ENCODE measurements at places on chromosomes 2 and 18.

DNA sequence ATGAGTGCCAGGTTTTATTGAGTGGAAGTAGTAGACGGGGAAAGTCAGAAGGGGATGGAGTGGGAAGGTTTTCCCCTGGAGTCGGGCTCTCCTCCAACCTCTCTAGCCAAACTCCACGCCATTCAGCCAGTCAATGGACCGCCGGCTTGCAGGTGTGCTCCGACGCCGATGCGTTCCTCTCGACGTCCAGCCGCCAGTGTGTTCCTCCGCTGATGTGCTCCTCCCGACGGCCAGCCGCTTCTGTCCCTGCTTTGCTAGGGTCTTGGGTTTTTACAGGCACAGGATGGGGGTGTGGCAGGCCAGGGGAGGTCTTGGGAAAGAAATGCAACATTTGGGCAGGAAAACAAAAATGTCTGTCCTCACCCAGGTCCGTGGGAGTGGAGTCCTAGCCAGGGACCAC is 94.3 kb upstream of the TEX51 start:
- no peak for DNase-seq

- DNase-seq = no peak
Observed at GRCh38 chr2:43593254-43593653, 2.6 kb downstream of the THADA start.

DNA sequence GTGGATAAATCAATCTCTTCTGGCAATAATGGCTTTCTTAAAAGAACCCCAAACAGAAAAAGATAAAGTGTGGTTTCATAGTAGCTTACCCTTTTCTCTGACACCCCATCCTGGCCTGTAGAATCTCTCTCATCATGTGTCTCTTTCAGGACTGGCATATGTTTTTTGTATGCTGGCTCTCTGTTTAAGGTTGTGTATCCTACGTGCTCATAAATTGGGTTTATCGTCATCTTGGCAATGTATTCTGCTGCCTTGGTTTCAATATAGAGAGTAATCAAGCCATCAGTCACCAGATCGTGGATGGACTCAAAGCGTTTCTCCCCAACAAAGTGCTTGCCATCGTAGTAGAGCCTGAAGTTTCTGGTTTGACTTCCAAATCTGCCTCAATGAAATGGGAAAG is 113.5 kb upstream of the CHRNA1 start:
- no peak for DNase-seq

DNA sequence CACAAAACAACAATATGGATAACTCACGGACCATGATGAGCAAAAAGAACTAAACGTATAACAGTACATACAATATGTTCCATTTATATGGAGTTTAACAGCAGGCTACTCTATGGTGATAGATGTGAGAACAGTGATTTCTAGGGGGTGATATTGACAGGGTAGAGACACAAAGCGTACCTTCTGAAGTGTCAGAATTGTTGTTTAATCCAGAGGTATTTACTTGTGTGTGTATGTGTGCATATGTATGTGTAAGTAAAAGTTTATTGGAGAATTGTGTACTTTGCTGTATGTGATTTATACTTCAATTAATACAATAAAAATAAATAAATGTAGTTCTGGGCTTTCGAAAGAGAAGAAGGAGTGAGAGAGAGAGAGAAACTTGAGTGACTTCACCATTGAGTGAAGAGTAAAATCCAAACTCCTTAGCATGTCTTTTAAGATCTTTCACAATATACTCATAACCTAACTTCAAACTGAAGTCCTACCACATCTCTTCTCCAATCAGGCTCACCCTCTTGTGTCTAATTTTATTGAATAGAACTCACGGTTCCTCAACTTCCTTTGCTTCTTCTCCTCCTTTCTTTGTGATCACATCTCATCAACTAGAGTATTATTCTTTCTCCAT is 126.0 kb upstream of the KLF7 start:
- DNase-seq = no peak

- no peak for DNase-seq
Observed at GRCh38 chr2:120204022-120204405, 19.2 kb downstream of the TMEM185B start.

- DNase-seq = no peak
Observed at GRCh38 chr2:17355608-17356329, 162.5 kb downstream of the RAD51AP2 start.

DNA sequence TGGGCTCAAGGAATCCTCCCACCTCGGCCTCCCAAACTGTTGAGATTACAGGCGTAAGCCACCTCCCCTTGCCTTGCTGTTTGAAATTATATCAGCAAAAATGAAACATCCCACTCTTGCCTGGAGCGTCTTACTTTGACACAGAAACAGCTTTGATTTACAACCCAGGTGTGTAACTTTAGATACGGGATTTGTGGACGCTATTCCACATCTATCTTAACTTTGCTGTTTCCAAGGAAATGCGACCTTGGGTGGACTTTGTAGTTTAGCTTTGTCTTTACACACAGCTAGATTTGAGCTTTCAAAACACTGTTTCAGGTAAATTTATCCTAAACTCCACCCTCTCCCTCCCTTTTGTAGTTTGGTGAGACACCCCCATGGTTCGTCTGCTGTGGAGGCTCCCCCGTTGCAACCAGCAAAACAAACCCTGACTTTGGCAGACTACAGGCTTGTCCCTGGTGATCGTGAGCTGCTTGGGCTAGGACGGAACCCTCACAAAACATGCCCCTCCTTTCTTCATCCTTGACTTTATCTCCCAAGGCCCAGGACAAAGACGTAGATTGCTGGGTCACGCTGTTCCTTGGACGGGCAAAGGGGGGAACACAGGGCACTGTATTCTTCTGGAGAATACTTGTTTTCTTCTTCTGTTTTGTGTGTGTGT is 5.5 kb upstream of the MSH6 start:
- DNase-seq = no peak

DNA sequence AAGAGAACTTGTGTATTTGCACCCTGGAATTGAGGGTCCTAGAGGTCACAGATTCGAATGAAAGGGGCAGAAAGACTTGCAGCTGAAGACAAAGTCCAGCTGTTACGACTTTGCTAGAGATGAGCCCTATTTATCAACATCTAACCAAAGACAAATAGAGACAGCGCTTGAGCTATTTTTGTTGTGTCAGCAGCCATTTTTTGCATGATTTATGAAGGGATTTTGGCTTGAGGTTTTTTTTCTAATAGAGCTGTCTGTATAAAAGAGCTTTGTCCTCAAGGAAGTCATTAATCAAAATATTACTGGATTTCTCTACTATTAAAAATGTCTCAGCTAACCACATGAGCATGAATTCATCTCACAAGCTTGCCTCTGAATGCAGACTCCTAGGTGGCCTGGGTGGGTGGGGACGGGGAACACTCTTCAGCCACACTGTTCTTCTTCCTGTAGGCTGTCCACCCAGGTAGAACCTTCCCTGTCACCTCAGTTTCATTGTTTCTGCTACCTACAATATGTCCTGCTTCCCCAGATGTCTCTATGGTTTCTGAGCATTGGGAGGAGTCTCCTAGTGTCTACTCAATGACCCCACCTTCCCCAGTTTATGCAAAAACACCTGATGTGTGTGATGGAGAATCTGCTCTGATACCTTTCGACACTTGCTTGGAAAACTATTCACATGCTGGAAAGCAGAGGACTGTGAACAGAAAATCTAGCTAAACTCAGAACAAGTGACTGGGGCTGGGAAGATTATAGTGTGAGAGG is 7.2 kb upstream of the CD226 start:
- DNase-seq = no peak

DNA sequence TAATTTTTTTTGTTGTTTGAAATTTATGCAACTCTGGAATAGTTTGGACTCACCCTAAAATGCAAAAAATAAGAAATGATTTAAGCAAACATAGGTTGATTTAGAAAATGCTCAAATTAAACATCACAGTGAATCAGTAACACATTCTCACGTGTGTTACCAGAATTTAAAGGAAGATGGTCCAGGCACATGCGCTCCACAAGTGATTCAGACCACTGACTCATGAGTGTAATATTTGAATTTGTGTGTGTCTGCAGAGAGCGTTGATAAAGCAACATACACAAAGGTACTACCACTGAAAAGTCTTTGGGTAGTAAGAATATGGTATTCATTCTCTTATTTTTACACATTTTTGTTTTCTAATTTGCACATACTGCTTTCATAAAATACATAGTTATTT is 7.9 kb downstream of the SS18 start:
- DNase-seq = no peak

GRCh38 chr18:77147418-77147852 is 14.9 kb upstream of the MBP start:
- DNase-seq = no peak

DNA sequence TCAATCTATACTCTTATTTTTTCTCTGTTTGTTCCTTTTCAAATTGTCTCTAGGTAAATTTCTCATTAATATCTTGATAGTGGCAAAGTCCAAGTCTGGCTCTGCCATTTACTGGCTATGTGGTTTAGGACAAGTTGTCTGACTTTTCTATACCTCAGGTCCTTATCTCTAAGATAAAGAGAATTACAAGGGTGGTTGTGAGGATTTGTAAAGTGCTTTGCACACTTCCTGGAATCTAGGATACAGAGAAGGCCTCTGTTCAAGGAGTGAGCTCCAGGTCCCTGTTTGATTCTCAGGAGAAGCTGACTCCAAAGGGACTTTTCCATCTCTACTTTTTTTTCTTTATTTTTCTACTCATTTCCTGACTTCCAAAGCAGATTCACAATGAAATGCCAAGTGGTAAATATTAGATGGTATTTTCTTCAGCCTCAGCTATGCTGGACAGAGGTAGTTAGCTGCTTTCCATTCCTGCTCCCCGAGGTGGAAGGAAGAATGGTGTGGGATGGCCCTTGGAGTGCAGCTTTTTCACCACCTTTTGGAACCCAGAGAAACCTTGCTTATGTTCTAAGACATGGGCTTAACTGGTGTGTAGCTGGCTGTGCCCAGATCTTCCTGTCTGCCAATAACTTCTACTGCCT is 90.5 kb downstream of the GALNT1 start:
- no peak for DNase-seq

DNA sequence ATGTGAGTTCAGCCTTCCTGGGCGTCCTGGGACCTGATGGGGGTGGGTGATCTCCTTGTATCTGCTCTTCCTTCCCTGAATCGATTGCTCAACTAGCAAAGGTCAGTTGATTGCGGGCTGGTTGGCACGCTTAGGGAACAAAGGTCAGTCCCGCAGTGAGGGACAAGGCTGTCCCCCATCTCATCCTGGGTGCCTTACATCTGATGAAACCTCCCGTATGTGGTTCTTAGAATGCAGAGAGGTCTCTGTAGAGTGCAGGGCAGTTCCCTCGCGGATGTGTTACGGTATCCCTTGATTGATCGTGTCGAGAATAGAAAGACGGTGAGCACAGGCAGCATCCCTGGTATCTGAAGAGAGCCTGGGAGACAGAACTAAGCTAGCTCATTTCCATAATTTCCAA is 56.4 kb upstream of the RBM44 start:
- no peak for DNase-seq

DNA sequence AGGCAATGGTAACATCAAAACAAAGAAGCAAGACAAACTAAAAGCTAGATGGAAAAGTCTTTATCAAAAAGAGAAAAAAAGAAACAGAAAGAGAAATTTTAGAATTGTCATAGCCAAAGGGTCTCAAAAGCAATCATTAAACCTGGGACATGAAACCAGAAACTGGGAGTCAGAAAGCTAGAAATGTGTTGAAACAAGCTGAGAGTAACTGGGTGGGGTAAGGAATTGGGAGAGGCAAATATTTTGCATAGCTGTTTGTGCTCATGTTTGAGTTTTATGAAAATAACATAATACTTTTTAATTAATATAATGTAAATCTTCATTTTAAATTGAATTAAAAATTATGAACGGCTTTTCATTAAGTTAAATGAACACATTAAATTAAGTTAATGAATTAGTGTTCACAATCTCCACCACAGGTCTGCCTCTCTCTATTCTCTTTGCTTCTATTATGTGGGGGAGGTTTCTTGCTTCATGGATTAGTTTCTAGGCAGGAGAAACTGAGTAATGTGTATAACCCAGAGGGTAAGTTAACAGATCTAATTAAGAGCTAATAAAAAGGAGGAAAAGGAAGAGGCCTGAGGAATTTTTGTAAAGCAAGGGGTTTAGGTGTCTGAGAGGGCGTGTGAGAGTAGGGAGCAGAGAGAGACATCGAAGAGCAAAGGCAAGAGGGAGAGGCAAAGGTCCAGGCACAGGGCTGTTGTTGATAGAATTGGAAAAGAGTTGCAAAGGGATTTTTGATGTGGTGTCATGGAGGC is 20.0 kb upstream of the SERPINB2 start:
- no peak for DNase-seq

DNA sequence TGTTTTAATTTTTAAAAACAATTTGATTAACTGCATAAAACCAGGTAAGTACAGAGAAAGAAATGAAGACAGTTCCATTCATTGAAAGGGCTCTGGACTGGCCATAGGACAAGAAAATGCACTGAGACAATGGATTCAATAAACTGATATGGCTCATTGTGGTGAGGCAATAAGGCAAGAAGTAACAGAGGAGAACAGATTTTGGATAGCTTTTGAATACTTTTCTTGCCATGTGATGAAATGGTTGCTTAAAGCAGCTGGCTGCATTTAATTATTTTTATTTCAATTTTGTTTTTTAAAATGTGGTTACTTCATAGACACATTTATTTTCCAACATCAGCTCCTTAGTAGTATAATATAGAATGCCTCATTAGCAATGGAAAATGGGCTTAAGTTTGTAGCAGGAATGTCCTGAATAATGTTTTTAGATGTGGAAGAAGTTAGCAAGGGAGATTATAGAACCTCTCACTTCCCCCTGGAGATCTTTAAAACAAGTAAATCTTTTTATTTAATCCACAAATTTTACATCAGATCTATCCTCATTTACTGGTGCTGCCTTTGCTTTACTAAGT is 646.9 kb upstream of the ZEB2 start:
- no peak for DNase-seq

- DNase-seq = no peak
Observed at GRCh38 chr2:6923319-6923718, 6.1 kb downstream of the RNF144A start.

DNA sequence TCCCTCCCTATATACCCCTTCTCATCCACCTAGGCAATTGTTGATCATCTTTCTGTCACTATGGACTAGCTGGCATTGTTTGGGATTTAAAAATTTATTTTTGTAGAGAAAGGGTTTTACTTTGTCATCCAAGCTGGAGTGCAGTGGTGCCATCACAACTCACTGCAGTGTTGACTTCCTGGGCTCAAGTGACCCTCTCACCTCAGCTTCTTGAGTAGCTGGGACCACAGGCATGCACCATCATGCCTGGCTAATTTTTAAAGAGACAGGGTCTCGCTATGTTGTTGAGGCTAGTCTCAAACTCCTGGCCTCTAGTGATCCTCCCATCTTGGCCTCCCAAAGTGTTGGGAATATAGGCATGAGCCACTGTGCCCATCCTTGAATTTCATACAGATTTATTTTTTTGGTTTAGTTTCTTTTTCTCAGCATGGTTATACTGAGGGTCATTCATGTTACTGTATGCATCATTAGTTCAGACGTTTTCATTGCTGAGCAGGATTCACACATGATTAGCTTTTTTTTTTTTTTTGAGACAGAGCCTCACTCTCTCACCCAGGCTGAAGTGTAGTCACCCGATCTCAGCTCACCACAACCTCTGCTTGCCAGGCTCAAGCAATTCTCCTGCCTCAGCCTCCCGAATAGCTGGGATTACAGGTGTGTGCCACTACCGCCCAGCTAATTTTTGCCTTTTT is 8.6 kb upstream of the PCARE start:
- DNase-seq = no peak

Measured in NCI-H1436 (cell line).